ENCODE measurements at places on chromosomes 3 and 15.

DNA sequence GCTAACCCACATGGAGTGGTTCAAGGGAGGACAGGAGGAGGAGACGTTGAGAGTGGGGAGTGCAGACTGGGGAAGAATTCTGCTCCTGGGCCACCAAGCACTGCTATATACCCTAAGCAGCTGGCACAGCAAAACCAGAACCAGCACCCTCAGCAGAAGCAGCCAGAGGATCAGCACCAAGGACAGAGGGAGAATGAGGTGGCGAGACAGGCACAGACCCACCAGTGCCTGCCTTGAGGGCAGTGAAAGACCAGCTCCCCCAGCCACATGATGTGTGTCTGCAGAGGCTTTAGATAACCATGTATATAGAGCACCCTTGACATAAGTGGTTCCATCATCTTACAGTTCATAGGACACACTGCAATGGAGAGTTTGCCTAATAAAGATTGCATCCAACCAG lies 319.0 kb downstream of the GABRB3 start:
- no peak for DNase-seq

DNA sequence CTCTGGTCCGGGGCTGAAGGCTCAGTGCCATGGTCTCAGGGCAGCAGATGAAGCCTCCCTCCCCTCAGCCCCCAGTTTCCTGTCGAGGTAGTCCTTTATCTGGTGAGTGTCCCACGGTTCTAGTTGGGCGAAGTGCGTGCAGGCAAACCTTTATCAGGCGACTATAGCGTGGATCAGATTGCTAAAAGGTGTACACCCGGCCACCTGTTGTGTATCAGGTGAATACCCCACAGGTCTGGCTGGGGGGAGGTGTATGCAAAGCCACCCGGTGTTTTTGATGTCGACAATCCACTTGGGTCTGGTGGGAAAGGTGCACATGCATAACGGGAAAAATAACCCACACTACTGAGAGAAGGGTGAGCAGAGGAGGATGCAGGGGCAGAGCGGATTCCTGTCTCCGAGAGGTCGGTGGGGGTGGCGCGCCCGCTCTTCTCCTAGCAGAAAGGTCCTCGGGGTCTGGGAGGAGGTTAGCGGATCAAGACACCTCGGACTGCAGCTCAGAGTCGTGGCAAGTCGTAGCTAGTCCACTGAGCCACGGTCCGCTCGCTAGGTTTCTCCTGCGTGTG lies 507 bp downstream of the SLC12A6 start:
- peak; percentile 42 for DNase-seq

DNA sequence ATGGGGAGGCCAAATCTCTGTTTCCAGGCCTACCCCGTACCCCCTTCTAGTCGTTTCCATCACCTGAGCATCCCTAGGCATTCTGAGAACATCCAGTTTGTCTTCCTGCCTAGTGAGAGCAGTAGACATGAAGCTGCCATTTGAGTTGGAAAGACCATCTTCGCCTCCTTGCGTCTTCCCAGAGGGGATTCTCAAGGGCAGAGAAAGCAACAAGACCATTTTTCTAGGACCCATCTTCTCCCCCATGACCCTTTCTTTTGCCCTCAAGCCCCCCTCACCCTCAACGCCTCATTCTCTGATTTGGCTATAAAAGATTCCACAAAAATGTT lies 148.7 kb upstream of the BHLHE40 start:
- DNase-seq = no peak

DNA sequence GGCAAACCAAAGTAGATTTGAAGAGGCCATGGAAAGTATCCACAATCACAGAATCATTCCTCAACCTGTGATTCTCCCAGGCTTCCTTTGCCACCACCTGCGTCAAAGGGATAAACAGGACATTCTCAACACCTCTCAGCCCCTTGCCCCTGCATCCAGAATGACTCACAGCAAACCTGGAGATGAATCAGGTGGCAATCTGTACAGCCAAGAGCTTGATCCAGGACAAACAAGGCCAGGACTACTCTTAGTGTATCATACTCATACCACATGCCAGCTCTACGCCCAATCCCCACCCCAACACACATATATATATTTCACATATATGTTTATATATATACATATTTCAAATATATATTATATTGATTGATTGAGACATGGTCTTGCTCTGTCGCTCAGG lies 23.6 kb upstream of the C3orf62 start:
- no peak for DNase-seq

- DNase-seq = no peak
These were observed 169.1 kb upstream of the CCDC54 start for GRCh38 chr3:107208100-107208499.

- no peak for DNase-seq
These were observed 87.1 kb downstream of the RGMA start for GRCh38 chr15:93001881-93002280.

DNA sequence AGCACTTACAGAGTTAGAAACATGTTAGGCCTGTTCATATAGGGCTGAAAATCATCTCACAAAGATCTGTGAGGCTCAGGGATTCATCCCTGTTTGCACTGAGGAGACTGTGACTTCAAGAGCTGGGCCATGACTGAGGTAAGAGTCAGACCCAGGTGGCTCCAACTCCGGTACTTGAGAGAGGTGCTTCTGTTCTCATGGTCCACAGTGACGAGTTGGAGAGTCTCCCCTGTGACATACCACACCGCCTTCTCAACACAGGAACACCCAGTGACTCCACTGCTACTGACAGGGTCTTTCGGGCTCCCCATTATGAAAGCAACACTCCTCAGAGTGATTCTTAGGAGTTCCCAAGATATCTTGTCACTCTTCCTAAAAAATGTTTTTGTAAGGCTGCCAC lies 27.4 kb downstream of the FSTL1 start:
- no peak for DNase-seq

- DNase-seq = no peak
These were observed 108.6 kb downstream of the RPLP1 start for GRCh38 chr15:69561071-69561784.

GRCh38 chr3:133869586-133869985 lies 26.1 kb downstream of the RAB6B start:
- no peak for DNase-seq

- DNase-seq = peak; percentile 59
These were observed 84.8 kb upstream of the FOXB1 start for GRCh38 chr15:59918994-59919951.

GRCh38 chr3:168168743-168169142 lies 73.0 kb upstream of the GOLIM4 start:
- no peak for DNase-seq

DNA sequence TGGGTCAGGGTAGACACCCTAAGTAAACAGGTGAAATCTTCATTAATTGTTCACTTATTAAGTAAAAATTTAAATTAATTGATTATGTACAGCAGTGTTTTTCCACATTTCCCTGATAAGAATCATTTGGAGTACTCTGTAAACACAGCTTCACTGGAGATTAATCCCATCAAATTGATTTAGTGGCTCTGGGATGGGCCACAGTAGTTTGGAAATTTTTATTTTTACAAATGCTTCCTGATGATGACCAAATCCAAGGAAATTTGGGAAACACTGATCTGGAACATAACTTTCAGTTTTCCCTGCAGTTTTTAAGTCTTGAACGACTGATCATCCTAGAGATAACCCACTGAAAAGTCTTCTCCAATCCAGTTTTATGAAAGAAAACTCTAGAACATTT lies 18.8 kb upstream of the RPLP1 start:
- no peak for DNase-seq

- no peak for DNase-seq
These were observed 176.3 kb upstream of the LMCD1 start for GRCh38 chr3:8325306-8325705.

- no peak for DNase-seq
These were observed 78.4 kb upstream of the RAD18 start for GRCh38 chr3:9041626-9042025.

- DNase-seq = no peak
These were observed 1238.3 kb upstream of the GBE1 start for GRCh38 chr3:82999777-83000176.

DNA sequence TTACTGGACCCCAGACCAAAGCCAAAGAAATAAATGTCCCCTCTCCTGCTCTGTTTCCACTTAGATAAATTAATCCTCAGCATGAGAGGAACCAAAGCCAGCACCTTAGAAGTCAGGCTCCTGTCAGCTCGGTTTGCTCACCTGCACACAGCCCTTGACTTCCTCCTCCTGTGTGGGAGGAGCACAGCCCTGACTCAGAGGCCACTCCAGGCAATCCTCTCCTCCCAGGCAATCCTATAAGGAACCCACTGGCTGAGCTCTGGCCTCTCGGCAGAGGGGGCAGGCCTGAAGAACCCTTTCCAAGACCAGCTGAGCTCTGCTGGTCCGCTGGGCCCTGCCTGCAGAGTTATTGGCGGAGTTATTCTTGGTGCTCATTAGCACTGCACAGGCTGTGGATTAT lies 30.8 kb downstream of the LIPC start:
- no peak for DNase-seq

DNA sequence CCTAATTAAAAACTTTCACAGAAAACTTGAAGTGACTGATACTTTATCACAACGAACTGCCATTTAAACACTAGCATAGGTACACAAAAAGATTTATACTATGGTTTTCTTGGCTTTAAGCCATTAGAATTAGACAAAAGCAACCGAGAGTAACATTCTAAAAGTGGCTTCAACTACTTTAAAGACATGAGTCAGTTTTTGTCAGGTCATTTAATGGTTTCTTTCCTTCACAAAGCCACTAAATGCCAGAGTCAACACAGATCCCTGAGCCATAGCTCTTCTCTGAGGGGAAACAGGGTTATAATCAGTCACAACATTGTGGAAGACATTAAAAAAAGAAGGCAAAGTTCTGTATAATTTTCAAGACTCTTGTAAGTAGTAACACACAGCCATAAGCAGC lies 54.6 kb downstream of the CAPN3 start:
- no peak for DNase-seq

DNA sequence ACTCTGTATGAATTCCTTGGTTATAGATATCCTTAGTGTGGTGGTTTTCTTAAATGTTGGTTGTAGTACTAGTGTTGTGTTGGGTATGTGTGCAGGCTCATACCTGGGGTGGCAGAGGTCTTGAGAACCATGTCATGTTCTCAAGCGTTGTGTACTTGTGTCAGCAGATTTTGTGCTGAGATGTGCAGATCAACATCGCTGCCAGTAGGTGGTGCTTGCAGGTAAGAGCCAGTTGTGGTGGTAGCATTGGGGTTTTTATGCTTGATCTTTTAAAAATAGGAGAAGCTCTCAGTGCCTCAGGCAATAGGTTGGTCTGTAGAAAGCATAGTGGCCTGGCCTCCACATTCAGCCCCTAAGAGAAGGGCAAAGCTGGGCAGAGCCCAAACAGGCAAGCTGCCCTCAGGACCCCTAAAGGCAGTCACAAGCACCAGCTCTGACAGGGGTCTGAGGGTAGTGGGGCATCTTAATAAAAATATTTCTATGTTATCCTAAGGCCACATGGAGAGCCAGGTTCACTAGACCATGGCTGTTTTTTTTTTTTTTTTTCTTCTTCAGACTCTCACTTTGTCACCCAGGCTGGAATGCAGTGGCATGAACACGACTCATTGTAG lies 164.0 kb downstream of the IL20RB start:
- peak; percentile 8 for DNase-seq

GRCh38 chr3:187314176-187314575 lies 22.6 kb upstream of the MASP1 start:
- DNase-seq = no peak

DNA sequence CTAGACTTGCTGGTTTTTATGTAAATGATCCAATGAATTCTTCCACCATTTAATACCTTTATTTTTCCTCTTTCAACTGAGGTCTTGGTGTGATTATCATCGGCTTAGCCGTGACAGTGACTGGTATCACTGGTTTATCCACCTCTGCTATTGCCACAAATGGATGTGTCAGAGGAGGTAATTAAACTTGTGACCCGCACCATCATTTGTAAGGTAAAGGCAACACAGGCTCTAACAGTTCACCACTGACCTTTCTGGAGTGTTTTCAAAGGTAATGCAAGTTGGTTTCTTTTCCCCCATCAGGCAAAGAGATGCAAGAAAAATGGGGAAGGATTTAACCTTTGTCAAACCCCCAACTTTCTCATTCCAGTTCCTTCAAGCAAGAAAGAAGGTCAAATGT lies 19.7 kb downstream of the SLC12A1 start:
- DNase-seq = no peak

GRCh38 chr3:179956416-179956830 lies 80.3 kb downstream of the PEX5L start:
- no peak for DNase-seq

GRCh38 chr3:124565013-124565412 lies 165.2 kb upstream of the UMPS start:
- peak; percentile 27 for DNase-seq

- DNase-seq = no peak
These were observed 118.0 kb downstream of the ABI3BP start for GRCh38 chr3:100875239-100875638.

DNA sequence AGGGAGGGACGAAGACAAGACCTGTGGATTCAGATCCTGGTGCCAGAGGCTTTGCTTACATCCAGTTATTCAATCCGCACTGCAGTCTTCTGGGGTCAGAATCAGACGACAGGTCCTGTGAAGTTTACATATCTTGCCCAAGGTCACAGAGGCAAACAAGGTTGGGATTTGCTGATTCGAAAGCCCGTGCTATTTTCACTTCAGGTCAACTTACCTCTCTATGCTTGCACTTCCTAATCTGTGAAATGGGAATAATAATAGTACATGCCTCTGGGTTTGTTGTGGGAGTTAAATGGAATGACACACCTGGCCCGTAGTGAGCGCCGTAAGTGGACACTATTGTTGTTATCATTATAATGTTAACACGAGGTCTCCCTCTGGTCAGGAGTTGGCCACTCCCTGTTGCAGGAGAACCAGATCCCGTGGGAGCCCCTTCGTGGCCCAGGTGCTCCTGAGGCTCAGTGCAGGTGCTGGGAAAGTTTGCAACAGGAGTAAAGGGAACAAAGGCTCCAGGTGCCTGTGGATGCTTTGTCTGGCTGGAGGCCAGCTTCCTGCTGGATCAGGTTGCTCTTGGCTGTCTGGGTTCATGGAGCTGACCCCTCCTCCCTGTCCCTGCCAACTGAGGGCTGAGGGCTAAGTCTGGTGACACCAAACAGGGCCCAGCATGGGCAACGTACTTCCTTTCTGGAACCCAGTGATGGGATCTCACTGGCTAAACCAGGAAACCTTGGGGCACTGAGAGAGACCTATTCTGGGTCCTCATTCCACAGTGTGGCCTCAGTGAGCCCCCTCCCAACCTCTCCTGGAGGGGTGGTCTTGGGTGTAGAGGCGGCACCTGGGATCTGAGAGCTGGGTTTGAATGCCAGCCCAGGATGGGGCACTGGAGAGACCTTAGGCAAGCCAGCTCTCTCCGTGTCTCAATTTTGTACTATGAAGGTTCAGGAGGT lies 40.1 kb upstream of the SEMA4B start:
- no peak for DNase-seq

- no peak for DNase-seq
These were observed 43.2 kb downstream of the SRGAP3 start for GRCh38 chr3:9206287-9206686.

GRCh38 chr3:111311709-111312235 lies 230.2 kb upstream of the CD96 start:
- DNase-seq = no peak

DNA sequence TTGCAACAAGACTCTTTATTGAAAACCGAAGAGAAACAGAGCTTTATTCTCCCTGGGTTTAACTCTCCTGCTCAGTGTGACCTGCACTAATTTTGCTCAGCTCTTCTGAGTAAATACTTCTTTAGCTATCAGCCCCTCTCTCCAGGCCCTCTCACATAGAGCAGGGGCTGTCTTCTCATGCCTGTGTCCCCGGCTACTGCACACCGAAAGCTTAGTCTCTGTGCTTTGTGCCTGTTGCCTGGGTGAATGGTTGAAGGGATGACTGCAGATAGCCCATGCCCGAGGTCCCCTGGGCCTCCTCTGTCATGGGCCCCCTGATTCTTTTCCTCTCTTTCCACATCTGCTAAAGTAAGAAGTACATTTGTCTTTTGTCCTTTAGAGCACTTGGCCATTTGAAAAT lies 195.9 kb downstream of the GABRG3 start:
- no peak for DNase-seq

GRCh38 chr3:129602730-129603560 lies 3.5 kb downstream of the PLXND1 start:
- no peak for DNase-seq

All from stimulated activated CD4-positive, alpha-beta T cell treated with anti-CD3 and anti-CD28 coated beads, TNF-alpha, amount 100 ng/mL, for 48 hours (primary cell).